ENCODE measurements at places on chromosomes 5 and 9.

DNA sequence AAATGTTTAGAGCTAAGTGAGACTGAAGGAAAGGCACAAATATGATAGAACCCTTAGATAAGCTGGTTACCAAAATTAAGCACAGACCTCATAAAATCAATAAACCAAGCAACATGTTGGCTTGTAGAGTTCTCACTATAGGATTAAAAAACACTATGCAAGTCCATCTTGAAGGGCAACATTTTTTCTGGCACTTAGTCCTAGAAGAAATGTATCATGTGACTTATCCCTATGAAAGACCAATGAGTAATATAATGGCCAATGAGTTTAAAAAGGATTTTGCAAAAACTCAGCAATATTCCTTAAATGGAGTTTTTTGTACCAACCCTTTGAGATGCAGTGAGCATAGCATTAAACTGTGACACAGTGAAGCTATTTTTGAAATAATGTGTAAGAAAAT lies 216.3 kb upstream of the ADRA1B start:
- DNase-seq: no peak

DNA sequence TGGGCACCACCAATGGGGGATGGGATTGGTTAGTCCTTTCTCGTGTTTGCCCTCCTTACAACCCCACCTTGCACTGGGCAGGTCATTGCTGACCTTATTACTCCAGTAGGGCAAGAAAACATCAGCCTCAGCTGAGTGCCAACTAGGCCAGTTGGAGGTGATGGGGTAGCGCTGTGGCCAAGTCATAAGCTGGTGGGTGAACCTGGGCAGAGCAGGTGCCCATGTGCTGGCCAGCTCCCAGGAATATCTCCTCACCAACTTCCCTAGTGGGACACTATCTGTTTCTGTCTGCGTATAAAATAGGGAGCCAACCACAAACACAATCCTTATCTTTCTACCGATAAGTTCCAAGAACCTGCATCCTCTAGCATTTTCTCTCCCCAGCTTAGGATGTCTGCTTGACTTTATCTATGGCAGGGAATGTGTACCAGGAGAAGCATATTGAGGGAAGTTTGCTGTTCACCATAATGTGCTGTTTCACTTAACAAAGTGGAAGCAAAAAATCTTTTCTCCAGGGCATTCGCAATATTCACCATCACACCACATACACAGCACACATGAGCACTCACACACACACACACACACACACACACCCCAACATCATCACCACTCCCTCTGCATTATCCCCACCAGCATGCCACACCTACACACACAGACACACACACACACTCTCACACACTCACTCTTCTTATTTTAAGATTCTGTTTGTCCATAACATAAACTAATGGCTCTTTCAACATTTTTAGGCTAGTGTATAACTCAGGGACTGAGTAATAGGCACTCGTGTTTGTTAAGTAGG lies 390.0 kb downstream of the ENC1 start:
- DNase-seq: no peak

GRCh38 chr9:34289159-34289558 lies 39.9 kb downstream of the KIF24 start:
- DNase-seq: no peak

DNA sequence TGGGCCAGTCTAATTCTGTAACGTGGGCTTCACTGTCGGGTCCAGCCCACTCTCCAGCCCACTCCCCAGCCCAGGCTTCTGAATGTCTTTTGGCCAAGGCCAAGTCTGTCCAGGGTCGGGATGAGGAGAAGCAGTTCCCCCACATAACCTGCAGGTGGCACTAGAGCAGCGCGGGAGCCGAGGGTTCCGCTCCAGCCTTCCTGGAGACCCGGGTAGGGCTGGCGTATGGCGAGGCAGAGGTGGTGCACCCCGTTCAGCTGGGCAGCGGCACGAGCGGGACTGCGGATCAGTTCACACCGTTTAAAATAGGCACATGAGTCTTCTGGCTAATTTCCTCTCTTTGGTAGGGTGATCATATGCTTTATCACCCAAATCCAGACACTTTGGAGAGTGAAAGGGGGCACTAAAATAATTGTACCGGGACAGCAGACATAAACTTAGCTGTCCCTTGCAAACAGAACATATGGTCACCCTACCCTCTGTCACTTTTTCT lies 185.9 kb downstream of the MSX2 start:
- DNase-seq: peak; percentile 20

GRCh38 chr5:102737161-102737560 lies 17.9 kb upstream of the PAM start:
- no peak for DNase-seq

- DNase-seq: no peak
Observed at GRCh38 chr5:147691130-147691529, 91.4 kb downstream of the JAKMIP2 start.

DNA sequence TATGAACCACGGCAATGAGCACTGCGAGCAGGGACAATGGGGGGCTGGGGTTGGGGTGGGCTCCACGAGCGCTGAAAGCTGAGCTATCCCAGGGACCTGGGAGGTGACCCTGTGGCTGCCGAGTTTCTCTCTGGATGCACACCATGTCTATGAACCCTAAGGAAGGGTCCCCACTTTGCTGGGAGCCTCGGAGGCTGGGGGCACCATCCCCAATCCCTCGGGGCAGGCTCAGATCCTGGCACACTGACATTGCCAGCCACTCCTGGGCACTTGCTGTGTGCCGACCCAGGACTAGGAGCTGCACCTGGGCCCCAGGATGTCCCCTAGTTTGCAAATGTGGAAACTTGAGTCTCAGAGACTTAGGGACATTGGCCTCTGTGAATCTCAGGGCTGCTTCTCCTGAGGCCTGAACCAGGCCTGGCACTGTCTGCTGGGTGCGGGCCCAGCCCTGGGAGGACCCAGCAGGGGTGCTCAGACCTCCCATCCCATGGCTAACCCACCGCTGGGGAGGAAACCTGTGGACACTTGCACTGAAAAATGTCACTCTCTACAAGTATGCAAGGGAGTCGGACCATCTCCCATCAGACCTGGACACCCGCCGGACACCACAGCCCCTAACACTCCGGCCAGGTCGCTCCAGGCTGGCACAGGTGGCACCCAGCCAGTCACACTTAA lies 13.0 kb upstream of the CAMSAP1 start:
- DNase-seq: no peak

DNA sequence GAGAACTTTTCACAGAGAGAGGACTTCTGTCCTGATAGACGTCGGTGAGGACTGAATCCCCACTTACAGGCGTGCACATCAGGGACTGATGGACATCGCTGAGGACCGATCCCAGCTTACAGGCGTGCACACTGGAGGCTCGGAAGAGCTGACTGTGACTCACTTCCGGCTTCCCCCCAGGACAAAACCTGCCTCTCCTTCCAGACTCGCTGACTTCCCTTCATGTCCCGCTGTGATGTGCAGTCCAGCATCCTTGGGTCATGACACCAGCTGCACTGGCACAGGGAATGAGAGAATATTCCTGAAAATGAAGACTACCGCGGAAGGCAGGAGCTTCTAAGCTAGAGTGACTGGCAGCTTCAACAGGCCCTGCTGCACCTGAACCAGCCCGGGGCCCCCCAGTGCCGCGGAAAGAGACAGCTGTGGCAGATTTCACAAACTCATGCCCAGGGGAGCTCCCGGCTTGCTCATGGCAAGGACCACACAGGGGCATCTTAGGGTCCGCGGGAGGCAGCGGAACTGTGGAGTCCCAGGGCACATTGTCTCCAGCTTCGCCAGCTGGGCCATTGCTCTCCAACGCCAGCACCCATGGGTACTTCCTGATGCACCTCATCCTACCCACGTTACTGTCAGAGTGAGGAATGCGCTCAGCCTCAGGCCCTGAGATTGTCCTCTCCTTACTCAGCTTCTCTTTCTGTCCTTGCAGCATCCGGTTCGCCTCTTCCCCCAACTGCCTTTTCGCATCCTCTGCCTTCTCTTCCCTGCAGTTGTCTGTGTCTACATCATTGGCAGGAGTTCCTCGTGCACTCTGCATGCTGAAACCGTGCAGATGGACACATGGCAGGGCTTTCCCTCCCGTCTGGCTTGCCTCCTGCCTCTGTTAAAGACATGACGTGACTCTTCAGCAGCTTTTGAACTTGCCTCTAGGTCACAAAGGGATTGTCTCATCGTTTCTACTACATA lies 29.5 kb downstream of the SURF6 start:
- DNase-seq: no peak

- DNase-seq: no peak
Observed at GRCh38 chr9:17453751-17454150, 125.1 kb upstream of the SH3GL2 start.

DNA sequence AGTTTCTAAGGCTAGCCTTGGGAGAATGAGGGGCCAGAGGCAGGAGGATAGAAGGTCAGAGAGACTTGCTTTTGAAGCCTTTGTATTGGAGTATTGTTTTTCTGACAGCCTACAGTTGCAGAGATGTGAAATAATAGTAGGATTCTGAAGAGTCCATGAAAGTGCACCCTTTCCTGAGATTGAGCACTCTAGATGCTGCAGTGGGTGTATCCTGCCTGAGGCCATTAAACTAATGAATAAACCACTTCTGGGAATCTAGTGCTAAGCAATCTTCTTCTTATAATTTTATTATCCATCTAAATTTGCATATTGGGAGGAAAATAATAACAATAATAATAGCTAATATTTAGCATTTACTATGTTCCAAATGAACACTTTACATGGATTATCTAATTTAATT lies 19.3 kb upstream of the NNT start:
- no peak for DNase-seq

DNA sequence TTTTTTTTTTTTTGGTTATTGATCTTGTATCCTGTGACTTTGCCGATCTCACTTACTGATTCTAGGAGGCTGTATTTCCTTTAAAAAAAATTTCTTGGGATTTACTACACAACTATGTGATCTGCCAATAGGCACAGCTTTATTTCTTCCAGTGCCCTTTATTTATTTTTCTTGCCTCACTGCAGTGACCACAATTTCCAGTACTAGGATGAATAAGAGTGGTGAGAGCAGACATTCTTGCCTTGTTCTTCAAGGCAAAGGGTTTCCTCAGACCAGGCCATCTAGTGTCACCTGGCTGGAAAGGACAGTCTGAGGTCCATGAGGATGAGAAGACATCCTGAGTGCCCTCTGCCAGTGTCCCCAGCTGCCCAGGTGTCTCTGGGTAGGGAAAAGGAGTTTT lies 265.4 kb downstream of the SPOCK1 start:
- no peak for DNase-seq

DNA sequence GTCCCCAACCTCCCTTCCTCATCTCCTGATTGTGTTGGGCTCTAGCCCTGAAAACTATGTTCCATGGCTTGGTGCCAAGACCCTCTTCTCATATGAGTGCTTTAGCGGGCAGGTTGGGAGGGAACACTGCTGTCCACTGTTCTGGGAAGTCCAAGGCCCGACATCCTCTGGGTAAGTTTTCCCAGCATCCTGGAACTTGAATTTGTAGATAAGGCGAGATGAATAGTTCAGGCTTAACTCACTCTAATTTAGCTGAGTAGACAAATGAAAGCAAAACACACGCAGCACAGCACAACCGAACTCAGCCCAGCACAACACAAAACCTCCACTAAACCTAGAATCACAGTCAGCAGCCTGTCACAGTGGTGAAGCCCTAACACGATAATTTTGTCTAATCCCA lies 95.3 kb upstream of the SLC28A3 start:
- no peak for DNase-seq

- DNase-seq: no peak
Observed at GRCh38 chr5:136740228-136740627, 374.9 kb upstream of the TRPC7 start.

GRCh38 chr5:78727786-78728761 lies 79.5 kb upstream of the LHFPL2 start:
- no peak for DNase-seq

DNA sequence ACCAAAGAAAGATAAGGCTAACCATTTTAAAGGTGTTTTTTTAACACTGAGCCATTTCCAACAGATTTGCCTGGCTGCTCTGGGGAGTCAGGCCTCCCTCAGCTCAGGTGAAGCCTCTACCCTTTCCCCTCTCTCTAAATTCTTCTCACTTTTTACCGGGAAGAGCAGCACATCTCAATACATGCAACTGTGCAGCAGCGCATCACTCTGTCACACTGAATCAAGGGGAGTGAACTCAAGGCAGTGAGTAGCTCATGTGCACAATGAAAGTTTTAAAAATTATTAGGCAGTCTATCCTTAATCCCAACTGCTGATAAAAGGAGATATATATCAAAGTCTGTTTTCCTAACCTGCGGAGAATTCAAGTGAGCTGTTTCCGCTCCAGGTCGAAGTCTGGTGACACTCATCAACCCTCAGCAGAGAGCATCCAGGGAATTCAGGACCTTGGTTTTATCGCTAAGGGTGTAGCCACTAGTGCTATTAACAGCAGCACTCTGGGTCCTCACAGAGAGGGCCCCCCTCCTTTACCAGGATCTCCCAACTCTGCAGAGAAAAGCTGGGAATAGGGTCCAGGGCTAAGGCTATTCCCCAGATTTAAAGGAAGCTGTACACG lies 1.0 kb downstream of the CEMIP2 start:
- no peak for DNase-seq

GRCh38 chr9:78103971-78104433 lies 72.4 kb upstream of the GNAQ start:
- DNase-seq: no peak

GRCh38 chr5:118687661-118688621 lies 300.4 kb downstream of the DTWD2 start:
- no peak for DNase-seq

DNA sequence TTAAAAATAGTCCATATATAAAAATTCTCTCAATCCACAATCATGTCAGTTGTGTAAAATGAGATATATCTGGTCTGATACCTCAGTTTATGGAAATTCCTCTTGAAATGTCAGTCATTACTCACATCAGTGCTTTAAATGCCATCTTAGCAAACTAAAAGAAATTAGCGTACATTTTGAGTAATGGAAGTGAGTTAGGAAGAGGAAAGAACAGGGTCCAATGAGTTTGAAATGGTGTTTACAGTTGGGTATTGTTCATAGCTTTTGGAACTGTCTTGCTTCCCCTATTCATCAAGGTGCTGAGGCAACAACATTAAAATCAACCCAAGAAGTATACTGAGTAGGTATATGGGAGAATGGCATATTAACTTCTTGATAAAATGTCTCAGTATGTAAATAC lies 8.7 kb upstream of the MTX3 start:
- DNase-seq: no peak

GRCh38 chr5:53482717-53483638 lies 2.5 kb downstream of the FST start:
- no peak for DNase-seq

- DNase-seq: no peak
Observed at GRCh38 chr9:89744255-89744648, 139.4 kb downstream of the GADD45G start.

DNA sequence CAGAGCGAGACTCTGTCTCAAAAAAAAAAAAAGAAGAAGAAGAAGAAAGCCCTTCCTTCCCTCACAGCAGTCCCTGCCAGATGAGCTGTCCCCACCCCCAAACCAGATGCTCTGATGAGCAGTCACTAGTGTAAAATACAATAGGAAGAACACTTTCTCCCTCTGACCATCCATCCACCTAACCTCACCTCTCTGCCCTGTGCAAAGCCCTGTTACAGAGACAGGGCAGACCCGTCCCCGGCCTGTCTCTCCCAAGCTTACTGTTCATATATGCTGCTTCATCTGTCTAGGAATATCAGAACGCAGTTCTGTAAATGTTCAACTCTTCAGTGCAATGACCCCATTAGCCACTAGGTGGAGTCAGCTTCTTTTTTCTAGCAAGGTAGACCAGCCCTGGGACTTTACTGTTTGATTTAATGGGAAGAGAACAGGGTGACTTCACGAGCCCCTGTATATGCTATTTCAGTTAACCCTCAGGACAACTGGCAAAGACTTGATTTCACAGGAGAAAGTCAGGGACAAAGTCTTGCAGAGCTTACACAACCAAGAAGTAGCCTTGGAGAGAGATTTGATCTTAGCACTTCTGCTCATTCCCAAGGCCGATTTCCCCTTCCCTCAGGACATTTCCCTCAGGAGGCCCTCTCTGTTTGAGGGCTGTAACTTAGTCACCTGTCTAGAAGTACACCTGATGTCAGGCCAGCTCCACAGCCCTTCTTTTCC lies 14.9 kb upstream of the FGFR4 start:
- peak; percentile 34 for DNase-seq

Data from stimulated activated CD4-positive, alpha-beta T cell treated with anti-CD3 and anti-CD28 coated beads, TNF-alpha, amount 100 ng/mL, for 1 hour (primary cell).